Progenitor cell of endocrine pancreas (in vitro differentiated cells): ENCODE measurements at places on chromosomes 4 and X.

GRCh38 chr4:35520059-35520458 is 724.3 kb downstream of the ARAP2 start:
- no peak overlapping the region for H3K27ac ChIP-seq
- H3K4me3 ChIP-seq: no peak overlapping the region
- no peaks in the 10 kb centered on the region for H3K36me3 ChIP-seq

GRCh38 chr4:165204462-165204830 is 2.9 kb upstream of the KLHL2 start:
- H3K4me3 ChIP-seq: no peak overlapping the region
- peaks cover 16% of the 10 kb centered on the region for H3K4me1 ChIP-seq
- no peak overlapping the region for H3K27ac ChIP-seq
- H3K36me3 ChIP-seq: no peaks in the 10 kb centered on the region
- H3K27me3 ChIP-seq: peaks cover 7% of the 10 kb centered on the region
- DNase-seq: no peak

DNA sequence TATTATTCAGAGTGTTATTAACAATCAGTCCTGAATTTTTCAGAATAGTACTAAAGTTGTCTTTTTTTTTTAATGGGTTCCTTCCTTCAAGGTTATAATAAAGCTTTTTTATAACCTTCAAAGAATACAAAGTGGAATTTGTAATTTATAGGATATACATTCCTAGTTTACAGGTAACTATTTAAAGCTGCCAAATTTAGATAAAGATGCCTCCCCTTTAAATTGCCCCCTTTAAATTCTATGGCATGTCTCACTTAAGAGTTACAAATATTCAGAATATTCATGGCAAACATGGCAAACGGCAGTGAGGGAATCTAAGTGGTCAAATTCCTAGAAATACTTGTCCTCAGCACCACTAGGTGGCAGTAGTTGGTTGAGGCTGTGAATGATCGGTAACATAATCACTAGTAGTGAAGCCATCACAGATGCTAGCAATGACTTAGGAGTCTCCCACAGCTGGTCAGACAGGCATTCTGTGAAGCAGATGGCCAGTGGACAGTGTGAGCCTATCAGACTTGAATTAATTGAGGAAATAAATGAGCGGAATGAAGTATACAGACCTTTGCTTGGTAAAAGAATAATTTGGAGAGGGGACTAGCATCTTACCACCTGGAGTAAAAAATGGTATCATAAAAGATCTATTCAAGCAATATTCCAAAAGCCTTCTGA is 86.4 kb downstream of the CBR4 start:
- no peak overlapping the region for H3K4me3 ChIP-seq
- H3K36me3 ChIP-seq: peaks cover 22% of the 10 kb centered on the region
- H3K4me1 ChIP-seq: peaks cover 1% of the 10 kb centered on the region
- DNase-seq: peak; percentile 27

GRCh38 chrX:10095698-10096432 is 60.9 kb upstream of the CLCN4 start:
- H3K27ac ChIP-seq: no peak overlapping the region
- no peaks in the 10 kb centered on the region for H3K27me3 ChIP-seq
- no peaks in the 10 kb centered on the region for H3K4me1 ChIP-seq
- H3K4me3 ChIP-seq: no peak overlapping the region

GRCh38 chr4:190016369-190017289 is 10.4 kb downstream of the FRG2 start:
- H3K27me3 ChIP-seq: no peaks in the 10 kb centered on the region
- peaks cover 8% of the 10 kb centered on the region for H3K36me3 ChIP-seq
- H3K4me1 ChIP-seq: no peaks in the 10 kb centered on the region
- H3K27ac ChIP-seq: no peak overlapping the region
- DNase-seq: no peak
- no peak overlapping the region for H3K4me3 ChIP-seq

- no peaks in the 10 kb centered on the region for H3K27me3 ChIP-seq
- no peak for DNase-seq
- H3K27ac ChIP-seq: no peak overlapping the region
- no peak overlapping the region for H3K4me3 ChIP-seq
These were observed 160.2 kb upstream of the ZC4H2 start for GRCh38 chrX:65136424-65136823.

- peaks cover 6% of the 10 kb centered on the region for H3K4me1 ChIP-seq
- H3K4me3 ChIP-seq: no peak overlapping the region
- H3K27me3 ChIP-seq: no peaks in the 10 kb centered on the region
- no peak overlapping the region for H3K27ac ChIP-seq
- no peaks in the 10 kb centered on the region for H3K36me3 ChIP-seq
These were observed 13.4 kb upstream of the TNIP3 start for GRCh38 chr4:121177246-121178137.

GRCh38 chr4:55763996-55764395 is 55.6 kb upstream of the EXOC1L start:
- peaks cover 2% of the 10 kb centered on the region for H3K4me1 ChIP-seq
- no peak overlapping the region for H3K4me3 ChIP-seq
- no peak overlapping the region for H3K27ac ChIP-seq
- H3K27me3 ChIP-seq: no peaks in the 10 kb centered on the region
- no peaks in the 10 kb centered on the region for H3K36me3 ChIP-seq

- H3K36me3 ChIP-seq: peaks cover 8% of the 10 kb centered on the region
- DNase-seq: no peak
- H3K27me3 ChIP-seq: no peaks in the 10 kb centered on the region
- H3K4me1 ChIP-seq: peaks cover 21% of the 10 kb centered on the region
- H3K27ac ChIP-seq: no peak overlapping the region
These were observed 716 bp downstream of the THAP9 start for GRCh38 chr4:82901183-82901718.

DNA sequence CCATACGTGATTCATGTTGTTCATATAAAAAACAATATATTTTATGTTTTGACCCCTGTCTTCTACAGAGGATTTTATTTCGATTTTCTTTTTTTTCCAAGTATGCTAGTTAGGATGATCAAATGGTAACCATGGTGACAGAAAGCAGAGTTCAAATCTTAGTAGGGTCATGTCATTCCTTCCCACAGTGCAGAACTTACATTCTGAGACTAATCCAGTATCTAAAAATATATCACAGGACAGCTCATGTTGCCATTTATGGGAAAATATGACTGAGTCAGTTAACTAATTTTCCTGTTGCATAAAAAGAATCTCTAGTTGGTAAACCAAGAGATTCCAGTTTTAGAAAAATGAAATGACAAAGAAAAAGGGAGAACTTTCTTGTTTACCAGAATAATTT is 209.5 kb downstream of the PARM1 start:
- DNase-seq: no peak
- H3K4me1 ChIP-seq: no peaks in the 10 kb centered on the region
- H3K27me3 ChIP-seq: no peaks in the 10 kb centered on the region
- no peaks in the 10 kb centered on the region for H3K36me3 ChIP-seq
- H3K27ac ChIP-seq: no peak overlapping the region
- H3K4me3 ChIP-seq: no peak overlapping the region

DNA sequence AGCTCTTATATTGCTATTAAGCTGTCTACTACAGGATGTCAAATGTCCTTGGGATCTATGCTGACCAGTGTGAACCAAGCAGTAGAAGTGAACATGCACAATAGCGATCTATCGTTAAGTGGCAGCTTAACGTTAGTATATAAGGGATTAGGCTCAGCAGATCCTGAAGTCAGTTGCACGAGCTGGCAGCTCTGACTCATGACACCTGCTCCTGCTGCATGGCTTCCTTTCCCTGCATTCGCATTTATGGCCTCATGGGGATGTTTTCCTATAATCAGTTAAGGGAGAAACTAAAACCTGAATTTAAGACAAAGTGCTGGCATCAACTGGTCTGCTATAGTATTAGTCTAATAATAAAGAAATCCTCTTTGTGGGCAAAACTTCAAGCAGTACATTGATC is 12.7 kb upstream of the MCUB start:
- H3K27me3 ChIP-seq: no peaks in the 10 kb centered on the region
- H3K27ac ChIP-seq: no peak overlapping the region
- H3K4me1 ChIP-seq: no peaks in the 10 kb centered on the region
- no peaks in the 10 kb centered on the region for H3K36me3 ChIP-seq
- no peak overlapping the region for H3K4me3 ChIP-seq

DNA sequence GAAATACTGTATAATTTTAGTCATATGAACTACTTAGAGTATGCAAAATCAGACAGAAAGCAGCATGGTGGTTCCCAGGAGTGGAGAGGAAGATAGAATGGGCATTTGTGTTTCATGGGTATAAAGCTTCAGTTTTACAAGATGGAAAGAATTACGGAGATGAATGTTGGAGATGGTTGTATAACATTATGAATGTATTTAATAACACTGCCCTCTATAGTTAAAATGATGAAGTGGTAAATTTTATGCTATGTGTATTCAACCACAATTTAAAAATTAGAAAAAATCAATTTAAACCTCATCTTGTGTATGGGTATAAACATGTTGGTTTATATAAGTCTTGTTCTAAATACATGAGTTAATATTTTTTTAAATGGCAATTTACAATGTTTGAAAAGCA is 521.1 kb downstream of the FSTL5 start:
- H3K27me3 ChIP-seq: no peaks in the 10 kb centered on the region
- no peak overlapping the region for H3K4me3 ChIP-seq
- H3K4me1 ChIP-seq: peaks cover 3% of the 10 kb centered on the region
- peaks cover 3% of the 10 kb centered on the region for H3K36me3 ChIP-seq
- no peak for DNase-seq

DNA sequence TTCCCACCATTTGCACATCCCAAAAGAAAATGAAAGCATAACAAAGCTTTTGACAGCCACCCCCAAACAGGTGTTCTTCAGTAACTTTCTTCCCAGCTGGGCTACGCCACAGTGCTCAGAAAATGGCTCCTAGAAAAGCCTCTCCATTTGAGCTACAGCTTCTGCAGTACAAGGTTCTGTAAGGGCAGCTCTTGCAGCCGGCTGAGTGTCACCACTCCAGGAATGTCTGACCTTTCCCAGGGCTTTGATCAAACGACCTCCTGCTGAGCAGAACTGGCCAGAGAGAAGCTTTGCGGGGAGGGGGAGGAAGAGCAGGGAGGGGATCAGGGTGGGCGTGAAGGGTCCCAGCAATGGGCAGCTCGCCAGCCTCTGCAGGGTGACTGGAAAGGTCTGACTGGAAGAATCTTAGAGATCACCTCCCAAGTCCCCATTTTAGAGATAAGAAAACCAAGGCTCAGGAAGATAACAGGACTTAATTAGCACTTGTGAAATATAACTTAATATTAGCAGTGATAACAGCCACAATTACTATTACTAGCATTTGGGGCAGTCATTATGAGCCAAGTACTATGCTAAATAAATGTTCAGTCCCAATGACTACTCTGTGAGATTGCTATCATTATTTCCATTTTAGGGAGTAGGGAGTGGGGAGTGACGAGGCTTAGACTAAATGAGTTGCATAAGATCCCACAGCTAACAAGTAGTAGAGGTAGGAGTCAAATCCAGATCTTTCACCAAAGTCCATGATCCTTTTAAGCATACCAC is 51.1 kb downstream of the LEF1 start:
- no peaks in the 10 kb centered on the region for H3K36me3 ChIP-seq
- H3K4me3 ChIP-seq: no peak overlapping the region
- peak overlapping the region; percentile 83 for H3K27ac ChIP-seq
- H3K4me1 ChIP-seq: peaks cover 29% of the 10 kb centered on the region
- no peak for DNase-seq

DNA sequence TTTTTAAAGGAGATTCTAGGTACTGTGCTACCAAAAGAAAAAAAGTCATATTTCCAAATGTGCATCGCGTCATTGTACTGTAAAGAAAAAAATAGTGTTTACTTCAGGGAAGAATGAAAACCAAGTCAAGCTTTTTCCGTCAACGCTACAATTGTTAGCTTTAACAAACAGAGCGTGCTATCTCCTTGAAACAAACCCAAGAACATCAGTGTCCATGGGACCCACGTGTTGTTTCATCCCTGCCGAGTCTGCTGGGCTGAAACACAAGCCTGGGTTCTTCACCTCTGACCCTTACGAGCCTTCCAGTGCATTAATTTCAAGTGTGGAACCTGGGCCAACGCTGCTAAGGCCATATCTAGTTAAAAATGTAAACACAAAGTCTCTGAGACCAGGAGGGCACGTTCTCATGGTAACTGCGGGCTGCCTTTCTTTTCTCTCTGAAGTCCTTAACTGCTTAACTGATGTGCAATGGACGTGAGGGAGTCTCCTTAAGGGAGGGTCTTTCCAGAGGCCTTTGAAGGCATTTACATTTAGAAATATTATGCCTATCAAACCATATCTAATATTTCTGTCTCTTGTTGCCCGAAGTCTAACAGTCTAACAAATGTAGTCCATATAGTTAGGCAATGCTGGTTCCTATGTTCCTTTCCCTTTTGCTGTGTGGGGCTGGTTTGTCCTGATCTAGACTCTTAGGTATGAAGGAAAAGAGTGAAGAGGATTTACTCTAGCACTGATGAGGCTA is 36.3 kb downstream of the ING2 start:
- H3K36me3 ChIP-seq: peaks cover 3% of the 10 kb centered on the region
- no peak overlapping the region for H3K4me3 ChIP-seq
- H3K27me3 ChIP-seq: peaks cover 5% of the 10 kb centered on the region
- no peak for DNase-seq
- H3K4me1 ChIP-seq: peaks cover 17% of the 10 kb centered on the region

DNA sequence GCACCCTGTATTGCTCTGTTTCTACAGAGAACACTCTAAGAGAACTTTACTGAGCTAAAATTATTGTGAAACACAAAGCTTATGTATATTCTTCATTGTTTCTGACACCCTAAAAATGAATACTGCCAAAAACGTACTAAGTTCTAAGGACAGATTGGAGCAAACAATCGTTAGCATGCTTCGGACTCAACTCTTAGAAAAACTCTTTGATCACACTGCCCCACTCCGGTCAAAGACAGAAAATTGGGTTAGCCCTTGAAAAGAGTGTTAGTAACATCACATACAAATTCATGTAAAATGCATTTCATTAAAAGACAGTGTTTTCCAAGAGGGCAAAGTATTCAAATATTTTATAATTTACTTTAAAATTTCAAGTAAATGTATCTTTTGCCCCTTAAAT is 177.4 kb downstream of the DCHS2 start:
- no peaks in the 10 kb centered on the region for H3K36me3 ChIP-seq
- DNase-seq: no peak
- H3K27ac ChIP-seq: no peak overlapping the region
- no peaks in the 10 kb centered on the region for H3K27me3 ChIP-seq

GRCh38 chrX:132292793-132293192 is 73.5 kb upstream of the RAP2C start:
- H3K4me3 ChIP-seq: no peak overlapping the region
- peaks cover 4% of the 10 kb centered on the region for H3K36me3 ChIP-seq
- DNase-seq: no peak
- no peaks in the 10 kb centered on the region for H3K4me1 ChIP-seq
- no peak overlapping the region for H3K27ac ChIP-seq
- H3K27me3 ChIP-seq: no peaks in the 10 kb centered on the region

- H3K27me3 ChIP-seq: no peaks in the 10 kb centered on the region
- no peaks in the 10 kb centered on the region for H3K36me3 ChIP-seq
These were observed 24.9 kb upstream of the RPL39 start for GRCh38 chrX:119816300-119816699.

DNA sequence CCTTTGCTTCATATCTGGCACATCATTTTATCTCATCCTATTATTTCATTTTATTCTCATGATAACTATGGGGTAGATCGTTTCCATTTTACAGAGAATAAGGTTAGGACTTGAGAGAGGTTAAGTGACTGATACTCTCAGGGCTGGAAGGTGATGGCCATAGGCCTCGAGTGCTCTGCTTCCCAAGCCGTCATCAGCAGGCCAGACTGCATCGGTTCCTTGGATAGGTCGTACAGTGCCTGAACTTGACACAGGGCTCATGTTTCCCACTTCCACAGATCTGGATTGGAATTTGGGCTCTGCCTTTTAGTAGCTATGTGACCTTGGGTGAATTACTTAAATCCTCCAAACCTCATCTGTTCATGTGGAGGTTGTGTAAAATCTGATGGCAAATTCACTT is 81.4 kb downstream of the TMEM131L start:
- H3K4me1 ChIP-seq: no peaks in the 10 kb centered on the region
- no peak overlapping the region for H3K27ac ChIP-seq
- peaks cover 1% of the 10 kb centered on the region for H3K36me3 ChIP-seq

GRCh38 chr4:128819082-128819742 is 9.7 kb downstream of the JADE1 start:
- H3K4me1 ChIP-seq: peaks cover 15% of the 10 kb centered on the region
- H3K27ac ChIP-seq: peak overlapping the region; percentile 12
- no peak overlapping the region for H3K4me3 ChIP-seq
- H3K36me3 ChIP-seq: no peaks in the 10 kb centered on the region
